Effector memory CD8-positive, alpha-beta T cell (primary cell): ENCODE measurements at places on chromosomes 2 and 18.
A peak's percentile ranks its signal among the peaks of the same experiment; 100 is the strongest.

GRCh38 chr2:129892360-129892759 is 87.1 kb upstream of the RAB6C start:
- DNase-seq: no peak

DNA sequence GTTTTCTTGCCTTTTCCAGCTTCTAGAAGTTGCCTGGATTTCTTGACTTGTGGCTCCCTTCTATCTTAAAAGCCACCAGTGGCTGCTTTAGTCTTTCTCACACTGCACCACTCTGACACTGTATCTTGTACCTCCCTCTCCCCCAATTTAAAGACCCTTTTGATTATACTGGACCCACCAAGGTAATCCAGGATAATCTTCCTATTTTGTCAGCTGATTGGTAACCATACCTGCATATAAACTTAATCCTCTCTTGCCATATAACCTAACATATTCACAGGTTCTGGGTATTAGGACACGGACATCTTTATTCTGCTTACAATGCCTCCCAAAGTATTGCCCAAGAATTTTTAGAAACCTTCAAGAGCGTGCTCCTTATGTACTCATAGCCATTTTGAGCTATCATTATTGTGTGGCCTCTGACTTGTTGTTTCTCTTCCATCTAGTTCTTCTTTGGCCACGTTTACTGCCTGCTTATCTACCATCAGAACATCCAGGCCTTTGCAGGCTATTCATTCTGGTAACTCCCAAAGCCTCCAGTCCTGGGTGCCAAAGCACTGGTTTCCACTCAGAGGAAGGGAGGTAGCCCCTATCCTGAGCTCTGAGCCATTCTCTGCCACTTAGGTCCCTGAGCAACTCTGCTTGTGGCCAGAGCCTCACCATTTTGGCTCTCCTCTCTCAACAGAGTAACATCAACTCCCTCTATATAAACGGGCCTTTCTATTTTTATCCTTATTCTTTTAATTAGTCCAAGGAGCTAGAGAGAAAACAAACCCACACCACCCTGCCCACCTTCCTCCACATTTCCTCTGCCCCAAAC is 70.8 kb downstream of the MYO3B start:
- DNase-seq: no peak

GRCh38 chr2:20165677-20166509 is 59.0 kb downstream of the SDC1 start:
- no peak for DNase-seq

- no peak for DNase-seq
Measured at GRCh38 chr18:77137851-77138250, 5.3 kb upstream of the MBP start.

- DNase-seq: peak; percentile 16
Measured at GRCh38 chr2:109545828-109546713, 67.7 kb downstream of the SEPTIN10 start.

- peak; percentile 50 for DNase-seq
Measured at GRCh38 chr2:96116424-96116878, at the start of gene ADRA2B. Gene ADRA2B (minus strand): TSS chr2:96116571. CDS start chr2:96116149, 422 bp downstream.
